ENCODE measurements at places on chromosomes 1 and 21.

DNA sequence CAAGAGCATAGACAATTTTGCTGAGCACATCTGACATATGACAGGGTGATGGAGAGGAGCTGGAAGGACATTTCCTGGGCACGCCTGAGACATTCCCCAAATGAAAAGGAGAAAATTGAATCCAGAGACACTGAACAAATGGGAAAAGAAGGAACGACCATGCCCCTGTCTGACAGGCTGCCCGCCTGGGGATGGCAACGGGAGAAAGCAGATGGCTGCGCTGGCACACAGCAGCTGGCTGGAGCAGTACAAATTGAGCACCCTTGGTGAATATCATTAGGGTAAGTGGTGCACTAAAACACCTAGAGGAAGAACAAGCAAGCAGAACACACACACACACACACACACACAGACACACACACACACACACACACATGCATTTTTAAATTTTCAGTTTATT lies 174.3 kb upstream of the DUSP10 start:
- DNase-seq: no peak

DNA sequence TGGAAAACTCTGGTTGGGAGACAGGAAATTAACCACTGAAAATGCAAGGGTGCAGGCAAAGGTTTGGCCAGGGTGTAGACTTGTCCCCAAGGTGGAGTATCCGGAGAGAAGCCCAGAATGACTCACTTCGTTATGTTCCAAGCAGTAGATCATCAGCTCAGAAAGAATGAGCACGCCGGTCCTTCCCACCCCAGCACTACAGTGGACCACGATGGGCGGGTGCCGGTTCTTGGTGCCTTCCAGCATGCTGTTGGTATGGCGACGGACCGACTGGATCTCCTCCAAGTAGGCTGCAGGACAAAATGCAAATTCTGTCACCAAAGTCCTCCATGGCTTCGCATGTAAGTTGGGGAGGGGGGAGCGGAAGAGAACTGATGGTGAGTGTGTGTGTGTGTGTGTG lies 83.4 kb downstream of the SMYD2 start:
- DNase-seq: no peak

DNA sequence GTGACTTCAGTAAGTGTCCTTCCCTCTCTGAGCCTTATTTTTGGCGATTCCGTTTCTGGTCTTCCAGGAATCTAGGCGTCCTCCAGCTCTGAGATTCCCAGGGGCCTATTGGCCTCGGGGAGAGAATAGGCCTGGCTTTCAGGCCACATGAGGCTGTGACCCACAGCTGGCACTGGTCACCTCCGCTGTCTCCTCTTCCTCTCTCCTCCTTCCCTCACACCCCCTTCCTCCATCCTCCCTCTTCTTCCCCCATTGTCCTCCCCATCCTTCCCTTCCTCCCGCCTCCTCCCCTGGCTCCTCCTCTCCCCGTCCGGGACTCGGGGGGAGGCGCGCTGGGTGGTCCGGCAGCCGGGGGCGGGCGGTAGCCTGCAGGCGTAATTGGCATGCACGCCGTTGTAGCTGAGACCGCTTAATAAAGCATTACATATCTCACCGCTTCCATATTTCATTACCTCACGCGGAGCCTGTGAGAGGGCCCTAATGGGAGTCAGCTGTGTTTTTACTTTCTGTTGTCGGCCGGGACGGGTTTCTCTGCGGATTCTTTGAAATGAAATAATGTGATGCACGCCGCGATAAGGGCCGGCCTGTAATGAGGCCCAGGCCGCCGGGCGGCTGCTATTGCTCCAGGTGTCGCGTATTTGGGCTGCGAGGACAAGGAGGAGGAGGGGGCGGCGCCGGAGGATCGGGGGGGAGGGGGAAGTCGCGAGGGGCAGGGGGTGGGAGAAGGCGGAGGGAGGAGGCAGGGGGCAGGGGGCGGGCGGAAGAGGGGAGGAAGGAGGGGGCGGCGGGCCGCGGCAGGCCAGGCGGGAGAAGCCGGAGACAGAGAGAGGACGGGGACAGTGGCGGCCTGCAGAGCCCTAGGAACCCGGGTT lies 95.3 kb downstream of the FOXD2 start:
- DNase-seq: peak; percentile 11

GRCh38 chr1:84012018-84012417 lies 13.1 kb upstream of the TTLL7 start:
- no peak for DNase-seq

GRCh38 chr1:82226186-82226505 lies 425.4 kb downstream of the ADGRL2 start:
- no peak for DNase-seq

DNA sequence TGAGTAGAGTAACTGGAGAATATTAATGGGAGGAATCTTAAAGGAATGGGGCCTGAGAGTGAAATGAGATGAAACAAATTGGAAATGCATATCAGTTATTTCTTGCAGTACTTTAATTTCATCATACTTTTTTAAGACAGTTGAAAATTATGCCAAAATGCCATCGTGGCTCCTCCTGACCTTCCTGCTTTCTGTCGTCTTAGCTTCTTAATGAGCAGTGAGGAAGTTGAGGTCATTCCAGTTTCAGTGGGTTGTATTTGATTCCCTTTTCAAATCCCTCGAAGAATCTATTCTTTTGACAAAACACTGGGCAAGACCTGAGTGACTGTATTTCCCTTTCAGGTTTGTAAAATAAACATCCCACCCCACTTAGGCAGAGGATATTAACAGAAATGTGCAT lies 134.9 kb upstream of the MAP1LC3C start:
- peak; percentile 23 for DNase-seq

DNA sequence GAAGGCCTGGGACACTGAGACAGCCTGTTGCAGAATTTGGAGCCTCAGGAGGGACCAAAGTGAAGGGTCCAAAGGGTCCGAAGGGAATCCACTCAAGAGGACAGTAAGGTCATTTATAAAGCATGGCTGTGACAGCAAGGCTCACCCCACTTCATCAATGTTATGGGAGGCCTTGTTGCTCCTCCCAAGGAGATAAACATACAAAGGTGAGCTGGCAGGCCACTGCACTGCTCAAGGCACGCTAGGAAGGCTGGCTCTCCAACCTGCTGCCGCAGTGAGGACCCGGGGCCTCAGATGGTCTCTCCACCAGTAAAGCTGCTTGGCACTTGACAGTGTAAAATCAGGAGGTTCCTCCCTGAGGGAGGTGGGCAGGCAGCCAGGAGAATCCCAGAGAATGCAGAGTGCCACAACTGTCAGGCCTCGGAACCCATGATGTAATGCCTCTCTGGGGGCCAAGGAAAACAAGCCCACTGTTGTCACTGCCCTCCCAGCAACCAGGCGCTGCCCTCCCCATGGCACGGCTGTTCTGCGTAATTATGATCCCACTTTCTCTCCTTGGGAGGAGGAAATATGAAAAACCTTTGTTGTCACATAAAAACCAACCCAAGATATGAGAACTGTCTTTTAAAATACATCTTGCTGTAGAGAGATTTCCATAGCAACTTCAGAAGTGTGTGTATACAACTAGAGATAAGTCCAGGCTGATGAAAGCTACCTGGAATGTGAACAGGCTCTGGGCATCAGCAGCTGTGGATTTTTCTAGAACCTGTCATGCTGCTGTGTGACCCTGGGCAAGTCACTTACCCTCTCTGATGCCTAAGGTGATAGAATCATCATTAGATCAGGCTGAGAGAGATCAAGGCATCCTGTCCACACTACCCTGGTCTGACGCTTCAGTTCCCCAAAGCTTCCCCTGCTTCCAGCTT lies 102.5 kb downstream of the KCNN3 start:
- DNase-seq: no peak

- DNase-seq: no peak
Measured at GRCh38 chr1:181202986-181203555, 114.6 kb downstream of the IER5 start.

- peak; percentile 68 for DNase-seq
Measured at GRCh38 chr1:111489604-111490003, 13.8 kb downstream of the ADORA3 start.

- DNase-seq: no peak
Measured at GRCh38 chr1:183891158-183891856, 86.4 kb downstream of the RGL1 start.

GRCh38 chr1:39861003-39861402 lies 22.3 kb downstream of the TRIT1 start:
- DNase-seq: no peak

DNA sequence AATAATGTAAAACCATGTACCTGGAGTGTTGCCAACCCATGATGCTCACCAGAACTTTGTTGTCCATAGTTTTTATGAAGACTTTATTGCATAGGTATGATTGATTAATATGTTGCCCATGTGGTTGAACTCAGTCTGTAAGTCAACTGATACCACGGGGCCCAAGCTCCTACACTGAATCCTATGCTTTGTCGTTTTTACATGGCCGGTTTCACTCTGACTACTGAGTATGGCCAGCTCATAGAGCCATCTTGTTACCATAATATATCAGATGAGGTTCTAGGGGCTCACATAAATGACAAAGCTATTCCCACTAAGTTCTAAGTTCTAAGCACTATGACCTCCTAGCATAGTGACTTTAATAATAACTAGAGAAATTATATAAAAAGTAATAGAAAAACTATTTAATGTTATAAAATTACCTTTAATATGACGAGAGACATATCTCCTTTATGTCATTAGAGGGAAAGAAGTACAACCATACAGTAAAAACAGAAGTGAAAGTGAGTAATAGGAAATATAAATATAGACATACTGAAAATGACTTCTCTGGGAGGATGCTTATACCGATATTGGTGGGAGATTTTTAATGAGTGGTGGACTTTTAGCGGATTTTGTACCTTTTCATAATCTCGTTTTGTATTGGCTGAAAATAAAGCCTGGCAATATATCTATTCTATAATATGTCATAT lies 983.4 kb upstream of the PRMT6 start:
- DNase-seq: no peak

- DNase-seq: peak; percentile 93
Measured at GRCh38 chr1:95072532-95073419, at the start of gene ALG14. TSS of gene ALG14 (minus strand) at chr1:95072951. CDS start at chr1:95072898, 53 bp downstream.

DNA sequence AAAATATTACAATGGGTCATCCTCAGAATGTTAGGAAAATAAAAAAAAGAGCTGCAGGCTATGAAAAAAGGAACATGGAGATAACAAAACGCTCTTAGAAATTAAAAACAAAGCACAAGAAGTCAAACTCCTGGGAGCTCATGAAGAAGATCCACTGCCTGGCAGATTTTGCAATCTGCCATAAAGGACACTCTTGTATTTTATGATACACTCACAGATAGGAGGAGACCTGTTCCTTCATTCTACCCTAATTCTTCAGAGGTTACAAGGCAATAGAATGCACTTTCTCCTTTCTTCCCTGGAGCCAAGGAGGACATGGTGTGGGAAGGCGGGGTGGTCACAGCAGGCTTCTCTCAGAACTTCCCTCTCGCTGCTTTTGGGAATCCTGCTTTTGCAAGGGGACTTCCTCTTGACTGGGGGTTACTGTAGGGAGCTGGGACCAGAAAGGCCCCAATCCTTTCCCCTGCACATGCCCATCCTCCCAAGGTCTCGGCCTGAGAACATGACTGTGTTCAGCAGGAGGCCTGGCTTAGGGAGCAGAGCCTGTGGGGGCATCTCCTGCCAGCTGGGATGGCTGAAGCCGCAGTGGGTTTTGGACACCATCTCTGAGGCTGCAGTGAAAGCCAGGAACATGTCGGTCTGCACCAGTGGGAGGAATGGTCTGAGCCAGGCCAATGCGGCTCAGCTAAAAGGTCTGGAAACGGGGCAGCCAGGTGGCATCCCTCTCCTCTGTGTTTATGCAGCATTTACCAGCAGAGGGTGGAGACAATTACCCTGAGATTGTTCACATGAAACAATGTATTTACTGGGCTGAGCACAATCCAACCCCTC lies 44.8 kb downstream of the GPR161 start:
- peak; percentile 17 for DNase-seq

DNA sequence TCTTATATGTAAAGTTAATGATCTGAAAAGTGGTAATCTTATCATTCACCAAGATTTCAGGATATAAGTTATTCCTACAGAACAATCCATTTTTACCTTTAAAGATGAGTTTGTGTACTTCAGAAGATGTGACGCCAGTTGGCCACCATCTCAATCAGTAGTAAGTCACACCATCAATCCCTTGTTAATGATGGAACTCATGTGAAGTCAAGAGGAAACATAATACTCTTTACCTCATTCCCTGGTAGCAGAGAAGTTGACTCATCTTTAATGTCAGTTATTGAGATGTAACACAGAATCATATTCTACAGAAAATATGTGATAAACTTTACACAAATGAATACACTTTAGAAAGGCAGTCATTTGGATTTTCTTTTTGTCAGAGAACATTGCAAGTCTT lies 38.2 kb downstream of the MRPL39 start:
- DNase-seq: peak; percentile 8

DNA sequence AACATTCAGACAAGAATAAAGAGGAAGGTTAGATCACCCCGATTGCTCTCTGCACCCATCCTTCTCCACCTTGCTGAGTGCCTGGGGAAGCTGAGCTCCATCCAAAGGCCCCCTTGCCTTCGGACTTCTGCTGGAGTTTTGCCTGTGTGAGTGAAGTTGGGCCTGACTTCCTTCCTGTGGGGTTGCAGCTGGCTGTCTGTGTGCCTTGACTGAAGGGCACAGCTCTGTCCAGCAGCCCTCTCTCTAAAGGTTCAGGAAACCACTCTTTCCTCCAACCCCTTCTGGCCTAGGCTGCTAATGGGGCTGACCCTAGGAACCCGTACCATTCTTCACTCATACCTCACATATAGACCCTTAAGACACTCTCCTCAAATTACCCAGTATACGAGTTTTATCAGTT lies 173.4 kb upstream of the HMCN1 start:
- DNase-seq: no peak

GRCh38 chr1:77476475-77476874 lies 194.7 kb downstream of the AK5 start:
- DNase-seq: peak; percentile 92

DNA sequence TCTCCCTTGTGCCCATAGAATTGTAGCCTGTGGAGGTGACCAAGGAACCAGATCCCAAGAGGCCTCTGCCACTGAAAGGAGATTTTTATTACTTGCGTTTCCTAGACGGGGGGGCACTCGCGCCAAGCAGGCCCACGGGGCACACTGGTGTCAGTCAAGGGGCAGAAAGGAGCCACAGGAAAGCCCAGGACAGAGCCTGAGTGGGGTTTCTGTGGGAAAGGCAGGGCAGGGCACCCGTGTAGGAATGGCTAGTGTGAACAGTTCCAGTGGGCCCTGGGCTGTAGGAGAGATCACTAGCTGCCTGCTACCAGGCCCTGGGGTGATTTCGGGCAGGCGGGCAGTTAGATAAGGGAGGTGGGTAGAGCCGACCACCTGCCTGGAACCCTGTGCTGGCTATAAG lies 70.8 kb downstream of the ADARB1 start:
- DNase-seq: no peak

DNA sequence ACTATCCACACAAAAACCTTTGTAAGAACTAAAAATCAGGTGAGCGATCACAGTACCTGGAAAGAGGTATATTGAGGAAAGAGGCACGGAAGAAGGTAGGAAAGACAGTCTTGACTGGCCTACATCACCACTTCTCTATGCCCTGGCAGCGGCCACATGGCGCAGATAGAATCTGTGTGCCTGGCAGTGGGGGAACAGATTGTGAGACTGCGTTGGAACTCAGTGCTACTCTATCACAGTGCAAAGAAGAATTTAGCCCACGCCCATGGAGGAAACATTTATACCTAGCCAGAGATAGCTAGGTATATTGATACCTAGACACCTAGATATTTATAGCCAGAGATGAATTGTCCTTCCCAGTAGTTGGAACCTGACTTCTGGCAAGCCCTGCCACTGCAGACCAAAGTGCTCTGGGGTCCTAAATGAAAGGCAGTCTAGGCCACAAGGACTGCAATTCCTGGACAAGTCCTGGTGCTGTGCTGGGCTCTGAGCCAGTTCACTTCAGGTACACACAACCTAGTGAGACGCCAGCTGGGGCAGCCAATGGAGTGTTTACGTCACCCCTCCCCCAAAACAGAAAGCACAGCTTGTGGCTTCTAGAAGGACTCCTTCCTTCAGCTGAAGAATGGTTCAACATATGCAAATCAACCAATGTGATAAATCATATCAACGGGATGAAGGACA lies 51.9 kb downstream of the DHX9 start:
- no peak for DNase-seq
